ENCODE measurements at places on chromosomes 13 and 19.

- no peak for DNase-seq
These were observed 7.5 kb upstream of the ZBTB32 start for GRCh38 chr19:35696835-35697234.

- DNase-seq = no peak
These were observed 640.1 kb upstream of the KLF12 start for GRCh38 chr13:74774264-74774663.

- no peak for DNase-seq
These were observed 69.9 kb downstream of the SLITRK6 start for GRCh38 chr13:85729296-85729695.

DNA sequence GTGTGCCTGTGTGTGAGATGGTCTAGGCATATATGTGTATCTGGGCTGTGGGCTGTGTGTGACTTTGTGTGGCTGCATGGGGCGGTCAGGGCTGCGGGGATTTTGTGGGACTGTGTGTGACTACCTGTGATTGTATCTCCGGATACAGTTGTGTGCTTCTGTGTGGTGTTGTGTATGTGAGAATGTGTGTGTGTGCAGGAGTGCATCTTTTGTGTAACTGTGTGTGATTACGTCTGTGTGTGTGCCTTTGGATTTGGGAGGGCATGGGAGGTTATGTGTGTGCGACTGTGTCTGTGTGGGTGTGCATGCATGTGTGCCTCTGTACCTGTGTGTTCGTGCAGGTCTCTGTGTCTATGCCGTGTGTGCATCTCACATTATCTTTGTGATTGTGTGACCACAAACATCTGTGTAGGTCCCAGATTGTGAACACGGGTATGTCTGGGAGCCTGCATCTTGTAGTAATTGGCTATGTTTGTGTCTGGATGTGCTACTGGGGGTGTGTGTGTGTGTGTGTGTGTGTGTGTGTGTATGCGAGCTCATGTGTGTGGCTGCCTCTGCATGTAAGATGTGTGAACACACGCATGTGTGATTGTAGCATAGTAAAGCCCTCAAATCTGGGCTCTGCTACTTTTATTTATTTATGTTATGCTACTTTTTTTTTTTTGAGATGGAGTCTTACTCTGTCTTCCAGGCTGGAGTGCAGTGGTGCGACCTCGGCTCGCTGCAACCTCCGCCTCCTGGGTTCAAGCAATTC is 7.6 kb downstream of the EHD2 start:
- DNase-seq = no peak

GRCh38 chr19:45899919-45900589 is 2.4 kb downstream of the MYPOP start:
- DNase-seq = no peak

GRCh38 chr19:3080286-3080685 is 13.9 kb upstream of the GNA11 start:
- no peak for DNase-seq

GRCh38 chr19:14078411-14078810 is 5.8 kb downstream of the MISP3 start:
- no peak for DNase-seq

- no peak for DNase-seq
These were observed 168.8 kb downstream of the OLFM4 start for GRCh38 chr13:53197424-53197823.
